ENCODE measurements at places on chromosomes 11 and 22.

DNA sequence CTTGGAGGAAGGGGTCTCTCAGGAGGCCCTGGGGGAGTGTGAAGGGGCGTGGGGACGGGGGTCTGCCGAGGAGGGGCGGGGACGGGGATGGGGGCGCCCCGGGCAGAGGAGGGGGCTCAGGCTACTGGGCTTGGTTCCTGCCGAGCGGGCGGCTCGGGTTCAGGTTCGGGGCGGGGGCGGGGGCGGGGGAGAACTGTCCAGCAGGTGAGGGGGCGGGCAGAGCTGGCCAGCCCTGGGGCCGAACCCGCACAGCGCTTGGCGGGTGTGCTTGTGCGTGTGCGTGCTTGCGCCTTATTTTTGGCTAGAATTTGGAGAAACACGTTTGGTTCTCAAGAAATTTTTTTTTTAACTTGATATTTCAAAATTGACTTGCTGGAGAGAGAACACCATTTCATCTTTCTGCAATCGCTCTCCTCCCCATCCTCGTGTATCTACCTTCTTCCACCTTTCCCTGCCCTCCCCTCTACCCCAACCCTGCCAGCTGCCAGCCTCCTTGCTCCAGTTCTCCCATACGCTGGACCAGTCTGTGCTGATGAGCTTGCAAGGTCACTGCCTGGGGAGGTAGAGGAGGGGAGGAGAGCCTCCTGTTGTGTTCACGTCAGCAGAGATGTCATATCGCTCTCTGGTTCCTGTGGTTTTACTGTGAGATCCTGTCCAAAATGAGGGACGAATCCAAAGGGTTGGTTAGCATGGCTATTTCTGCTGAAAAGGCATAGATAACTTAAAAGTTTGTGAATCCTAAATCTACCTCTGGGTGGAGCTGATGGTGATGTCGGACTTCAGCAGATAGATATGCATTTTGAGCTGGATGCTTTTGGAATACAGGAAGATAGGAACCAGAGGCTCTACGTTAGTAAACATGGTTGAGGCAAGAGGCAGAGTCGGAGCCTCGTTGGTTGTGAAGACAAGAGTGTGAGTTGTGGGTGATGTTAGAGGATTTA lies 668 bp downstream of the MADD start:
- no peak for DNase-seq

- DNase-seq, result no peak
These were observed 44.0 kb downstream of the PPP6R3 start for GRCh38 chr11:68504432-68505066.

- DNase-seq, result no peak
These were observed 1.3 kb downstream of the WEE1 start for GRCh38 chr11:9574622-9575259.

GRCh38 chr22:48895831-48896765 lies 931.6 kb downstream of the BRD1 start:
- DNase-seq, result no peak

DNA sequence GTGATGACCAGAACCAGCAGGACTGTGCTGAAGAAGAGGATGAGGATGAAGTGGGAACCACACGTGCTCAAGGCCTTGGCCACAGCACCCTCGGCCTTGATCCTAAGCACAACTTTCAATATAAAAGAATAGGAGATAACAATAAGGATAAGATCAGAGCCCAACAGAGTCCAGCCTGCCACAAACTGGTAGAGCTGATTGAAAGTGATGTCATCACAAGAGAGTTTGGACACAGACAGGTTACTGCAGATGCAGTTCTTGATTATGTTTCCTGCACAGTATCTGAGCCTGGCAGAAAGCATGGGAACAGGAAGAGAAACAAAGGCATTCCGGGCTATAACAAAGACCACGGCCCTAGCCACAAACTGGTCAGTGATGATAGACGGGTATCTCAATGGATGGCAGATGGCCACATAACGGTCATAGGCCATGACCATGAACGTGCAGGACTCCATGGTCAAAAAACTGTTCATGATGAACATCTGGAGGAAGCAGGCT lies 4.5 kb downstream of the OR56A4 start:
- no peak for DNase-seq

DNA sequence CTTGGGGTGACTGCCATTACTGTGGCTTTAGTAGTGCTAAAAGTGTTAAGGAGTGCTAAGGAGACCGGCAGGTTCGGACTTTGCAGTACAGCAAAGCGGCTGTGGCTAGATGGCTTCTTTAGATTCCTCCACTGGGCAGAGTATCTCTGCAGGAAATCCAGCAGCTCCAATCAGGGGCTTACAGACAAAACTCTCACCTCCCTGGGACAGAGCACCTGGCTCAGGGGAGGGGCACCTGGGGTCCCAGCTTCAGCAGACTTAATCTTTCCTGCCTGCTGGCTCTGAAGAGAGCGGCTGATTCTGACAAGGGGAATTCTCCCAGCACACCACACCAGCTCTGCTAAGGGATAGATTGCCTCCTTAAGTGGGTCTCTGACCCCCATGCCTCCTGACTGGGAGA lies 668.8 kb upstream of the TENM4 start:
- no peak for DNase-seq

GRCh38 chr11:8732324-8732670 lies 49.7 kb downstream of the RPL27A start:
- DNase-seq, result no peak

- DNase-seq, result no peak
These were observed 43.7 kb downstream of the MOB2 start for GRCh38 chr11:1442807-1443366.

- no peak for DNase-seq
These were observed 1.7 kb downstream of the ADAMTS15 start for GRCh38 chr11:130449996-130450769.

- peak; percentile 80 for DNase-seq
These were observed 50.3 kb downstream of the TEAD1 start for GRCh38 chr11:12724301-12725054.

- no peak for DNase-seq
These were observed 48.0 kb downstream of the CSTPP1 start for GRCh38 chr11:46984548-46984947.

- no peak for DNase-seq
These were observed 38.4 kb upstream of the PHF21A start for GRCh38 chr11:46159680-46160079.

DNA sequence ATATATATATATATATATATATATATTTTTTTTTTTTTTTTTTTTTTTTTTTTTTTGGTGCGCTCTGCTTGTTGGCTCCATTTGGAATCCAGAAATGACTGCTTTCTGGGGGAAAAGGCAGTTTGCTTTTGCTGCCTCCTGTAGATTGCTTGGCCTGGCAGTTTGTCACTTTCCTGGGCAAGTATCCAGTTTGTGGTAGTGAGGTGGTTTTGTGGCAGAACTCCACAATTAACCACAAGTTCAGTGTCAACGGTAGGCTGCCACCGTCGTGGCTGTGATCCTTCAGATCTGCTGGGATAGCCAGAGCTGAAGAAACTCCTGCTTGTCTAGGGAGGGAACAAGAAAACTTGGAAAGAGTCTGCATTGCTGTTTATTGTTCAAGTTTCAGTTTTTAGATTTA lies 5.0 kb upstream of the PDE3B start:
- no peak for DNase-seq

- no peak for DNase-seq
These were observed 94.3 kb upstream of the ZC3H12C start for GRCh38 chr11:109998921-109999320.

GRCh38 chr11:43904742-43905535 lies 24.3 kb downstream of the ALKBH3 start:
- no peak for DNase-seq

GRCh38 chr22:28023774-28024173 lies 104.7 kb upstream of the PITPNB start:
- no peak for DNase-seq

DNA sequence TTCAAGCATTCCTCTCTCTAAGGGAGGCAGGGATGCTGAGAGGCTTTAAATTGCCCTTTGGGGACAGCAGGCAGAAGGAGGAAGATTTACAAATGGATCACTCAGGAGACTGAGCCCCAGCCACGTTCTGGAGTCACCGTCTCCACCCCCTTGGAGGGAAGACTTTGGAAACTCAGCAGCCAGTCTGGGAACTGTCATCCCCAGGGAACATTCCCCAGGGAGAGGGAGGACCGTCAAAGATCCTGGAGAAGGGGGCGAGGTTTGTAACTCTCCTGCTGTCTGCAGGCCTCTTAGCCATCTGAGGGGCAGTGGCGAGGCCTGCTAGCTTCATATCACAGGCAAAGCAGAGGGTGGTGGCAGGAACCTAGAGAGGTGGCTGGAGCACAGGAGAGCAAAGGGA lies 56.1 kb upstream of the SLC22A12 start:
- no peak for DNase-seq

DNA sequence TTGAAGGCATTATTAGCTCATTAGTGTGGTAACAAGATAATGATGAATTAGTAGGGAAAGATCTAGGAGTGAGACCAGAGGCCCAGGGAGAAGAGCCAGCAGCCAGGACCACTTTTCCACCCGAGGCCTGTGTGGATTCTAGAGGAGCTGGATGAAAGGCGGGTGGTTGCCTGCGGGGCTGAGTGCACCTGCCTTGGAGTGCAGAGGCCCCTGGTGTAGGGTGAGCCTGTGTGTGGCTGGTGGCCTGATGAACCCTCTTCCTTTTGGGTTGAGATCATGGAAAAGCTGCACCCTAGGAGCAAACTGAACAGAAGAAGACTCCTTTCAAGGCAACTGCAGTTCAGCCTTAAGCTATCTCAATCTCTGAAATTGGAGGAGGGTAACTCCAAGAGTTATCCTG lies 5.9 kb upstream of the TP53AIP1 start:
- no peak for DNase-seq

DNA sequence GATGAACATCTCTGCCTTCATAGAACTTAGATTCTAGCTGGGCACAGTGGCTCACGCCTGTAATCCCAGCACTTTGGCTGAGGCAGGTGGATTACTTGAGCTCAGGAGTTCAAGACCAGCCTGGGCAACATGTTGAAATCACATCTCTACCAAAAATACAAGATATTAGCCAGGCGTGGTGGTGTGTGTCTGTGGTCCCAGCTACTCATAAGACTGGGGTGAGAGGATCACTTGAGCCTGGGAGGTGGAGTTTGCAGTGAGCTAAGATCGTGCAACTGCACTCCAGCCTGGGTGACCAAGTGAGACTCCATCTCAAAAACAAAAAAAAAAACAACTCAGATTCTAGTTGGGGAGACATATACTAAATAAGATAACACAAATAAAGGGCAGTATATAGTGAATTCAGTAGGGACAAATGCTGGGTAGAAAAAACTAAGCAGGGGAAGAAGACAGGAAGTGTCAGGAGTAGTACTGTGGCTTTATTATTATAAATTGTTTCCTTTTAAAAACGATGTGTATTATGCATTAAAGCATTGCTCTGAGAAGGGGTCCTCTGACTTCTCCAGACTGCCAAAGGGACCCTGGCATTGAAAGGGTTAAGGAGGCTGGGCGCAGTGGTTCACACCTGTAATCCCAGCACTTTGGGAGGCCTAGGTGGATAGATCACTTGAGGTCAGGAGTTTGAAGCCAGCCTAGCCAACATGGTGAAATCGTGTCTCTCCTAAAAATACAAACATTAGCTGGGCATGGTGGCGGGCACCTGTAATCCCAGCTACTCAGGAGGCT lies 46.7 kb downstream of the PACS1 start:
- DNase-seq, result no peak

GRCh38 chr11:2097356-2097997 lies 41.7 kb downstream of the IGF2 start:
- no peak for DNase-seq

GRCh38 chr11:128714123-128714522 lies 20.3 kb downstream of the FLI1 start:
- DNase-seq, result no peak

DNA sequence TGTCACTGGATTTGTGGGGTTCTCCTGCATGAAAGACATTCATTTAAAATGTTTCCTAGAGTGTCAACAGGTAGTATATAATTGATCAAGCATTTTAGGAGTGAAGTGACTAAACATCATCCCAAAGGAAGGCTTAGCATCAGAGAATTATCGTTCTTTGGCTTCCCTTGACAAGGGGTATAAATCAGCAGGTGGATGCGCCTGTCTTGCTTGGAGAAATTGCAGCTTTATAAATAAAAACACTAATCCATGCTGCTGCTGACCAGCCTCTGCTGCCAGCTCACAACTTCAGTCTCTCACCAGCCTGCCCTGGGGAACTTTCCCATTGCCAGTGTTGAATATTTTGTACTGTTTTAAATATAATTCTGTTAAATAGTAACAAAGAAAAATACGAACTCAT lies 1184.7 kb upstream of the TENM4 start:
- DNase-seq, result no peak

DNA sequence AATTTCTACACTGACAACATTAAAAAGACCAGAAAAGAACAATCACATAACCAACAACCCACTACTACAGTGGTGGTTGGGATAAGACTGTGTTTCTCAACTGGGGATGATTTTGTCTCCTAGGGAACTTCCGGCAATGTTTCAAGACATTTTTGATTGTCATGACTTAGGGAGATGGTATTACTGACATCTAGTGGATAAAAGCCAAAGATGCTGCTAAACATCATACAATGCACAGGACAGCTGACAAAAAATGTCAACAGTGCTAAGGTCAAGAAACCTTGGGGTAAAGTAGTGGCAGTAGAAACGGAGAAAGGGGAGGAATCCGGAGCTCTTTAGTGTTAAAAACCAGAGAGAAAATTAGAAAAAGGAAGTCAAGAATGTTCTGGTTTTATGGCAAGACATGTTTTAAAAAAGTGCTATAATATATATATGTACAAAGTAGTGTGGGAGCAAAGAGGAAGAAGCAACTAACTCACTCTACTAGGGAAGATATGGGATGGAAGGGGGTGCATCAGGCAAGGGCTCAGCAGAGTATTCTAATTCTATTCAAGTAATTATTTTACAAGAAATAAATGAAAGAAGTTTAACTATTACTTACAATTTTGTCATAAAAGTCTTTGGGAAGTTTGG lies 37.2 kb downstream of the CKAP5 start:
- no peak for DNase-seq

GRCh38 chr11:3942956-3943497 lies 87.6 kb downstream of the STIM1 start:
- no peak for DNase-seq

GRCh38 chr11:34397120-34397519 lies 39.3 kb upstream of the ABTB2 start:
- no peak for DNase-seq

DNA sequence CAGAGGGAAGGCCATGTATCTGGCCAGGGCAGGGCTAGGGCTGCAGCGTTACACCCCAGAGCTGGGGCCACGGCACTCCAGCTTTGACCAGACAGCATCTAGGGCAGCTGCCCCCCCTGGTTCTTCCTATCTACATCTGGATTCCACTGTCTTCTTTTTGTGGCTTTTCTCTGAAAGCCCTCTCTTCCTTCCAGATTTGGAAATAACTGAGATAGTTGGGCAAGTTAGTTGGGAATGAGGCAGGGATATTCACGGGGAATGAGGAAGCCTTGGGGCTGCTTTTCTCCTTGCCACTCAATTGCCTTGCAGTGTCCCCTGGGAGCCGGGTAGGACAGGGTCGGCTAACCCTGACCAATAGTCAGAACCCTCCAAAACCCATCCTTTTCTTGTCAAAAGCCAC lies 26.8 kb downstream of the CLMP start:
- DNase-seq, result no peak

DNA sequence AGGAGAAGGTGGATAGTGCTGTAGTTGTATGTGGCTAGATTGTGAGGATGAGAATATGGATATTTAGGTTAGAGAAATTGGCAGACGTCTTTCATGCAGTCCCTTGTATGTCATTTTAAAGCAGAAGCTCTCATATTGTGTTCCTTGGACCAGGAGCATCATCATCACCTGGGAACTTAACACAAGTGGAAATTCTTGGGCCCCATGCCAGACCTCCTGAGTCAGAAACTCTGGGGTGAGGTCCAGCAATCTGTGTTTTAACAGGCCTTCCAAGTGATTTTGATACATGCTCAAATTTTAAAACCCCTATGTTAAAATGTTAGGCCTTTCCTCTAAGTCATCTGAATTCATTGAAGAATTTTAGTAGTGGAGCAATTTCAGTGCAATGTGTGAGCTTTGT lies 34.8 kb downstream of the JHY start:
- no peak for DNase-seq
